RPMI8226 (cell line): ENCODE measurements at places on chromosomes 2 and 18.

GRCh38 chr18:9760641-9761040 is 52.5 kb downstream of the RAB31 start:
- DNase-seq: no peak

DNA sequence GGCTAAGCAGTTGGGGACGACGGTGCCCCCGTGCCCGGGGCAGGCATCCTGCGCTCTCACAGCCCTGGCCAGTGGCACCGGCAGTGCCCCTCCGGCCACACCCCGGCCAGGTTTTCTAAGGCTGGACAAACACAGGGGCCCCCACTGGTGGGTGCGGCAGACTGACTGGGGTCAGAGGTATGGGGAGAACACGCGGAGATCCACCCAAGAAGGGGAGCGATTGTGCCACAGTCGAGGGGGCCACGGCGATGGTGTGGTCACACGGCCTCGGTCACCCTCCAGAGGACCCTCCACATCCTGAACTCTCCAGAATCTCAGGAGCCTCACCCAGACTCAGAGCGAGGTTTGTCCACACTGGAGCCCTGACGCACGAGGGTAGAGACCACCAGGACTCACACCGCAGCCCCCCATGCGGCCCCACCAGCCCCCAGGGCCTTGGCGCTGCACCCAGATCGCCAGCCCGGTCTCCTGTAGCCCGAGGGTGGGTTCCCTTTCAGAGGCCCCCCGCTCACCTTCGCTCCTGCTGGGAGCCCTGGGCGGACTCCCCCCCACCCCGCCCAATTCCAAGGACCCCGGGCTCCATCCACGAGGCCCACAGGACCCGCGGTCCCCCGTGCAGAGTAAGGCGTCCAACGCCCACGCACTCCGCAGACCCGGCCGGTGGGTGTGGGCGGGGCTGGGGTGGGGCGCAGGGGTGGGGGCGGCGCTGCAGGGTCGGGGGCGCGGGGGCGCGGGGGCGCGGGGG is 15.2 kb downstream of the PDCD1 start:
- DNase-seq: no peak

- no peak for DNase-seq
Measured at GRCh38 chr2:10372203-10372861, 69.6 kb downstream of the HPCAL1 start.

- no peak for DNase-seq
Measured at GRCh38 chr2:215401896-215402379, 33.9 kb downstream of the FN1 start.

DNA sequence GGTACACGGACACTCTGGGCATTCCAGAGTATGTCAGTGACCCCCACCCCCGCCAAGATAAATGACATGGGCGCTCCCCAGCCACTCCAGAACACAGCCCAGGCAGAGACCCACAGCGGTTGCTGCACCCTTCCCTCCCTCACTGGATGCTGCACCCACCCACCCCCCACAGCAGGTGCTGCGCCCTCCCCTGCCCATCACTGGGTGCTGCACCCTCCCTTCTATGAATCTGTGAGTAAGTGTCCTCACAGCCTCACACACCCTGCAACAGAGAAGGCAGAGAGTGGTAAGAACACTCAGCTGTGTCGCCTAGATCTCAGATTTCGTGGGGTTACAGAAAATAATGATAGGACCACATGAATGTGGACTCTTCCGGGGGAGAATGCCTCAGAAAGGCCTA is 23.5 kb downstream of the CHMP1B start:
- DNase-seq: no peak

- no peak for DNase-seq
Measured at GRCh38 chr2:177348733-177349693, 43.6 kb upstream of the AGPS start.

- DNase-seq: no peak
Measured at GRCh38 chr2:190717306-190717705, 68.4 kb downstream of the NAB1 start.

- no peak for DNase-seq
Measured at GRCh38 chr2:9187620-9188214, 18.9 kb upstream of the ASAP2 start.

DNA sequence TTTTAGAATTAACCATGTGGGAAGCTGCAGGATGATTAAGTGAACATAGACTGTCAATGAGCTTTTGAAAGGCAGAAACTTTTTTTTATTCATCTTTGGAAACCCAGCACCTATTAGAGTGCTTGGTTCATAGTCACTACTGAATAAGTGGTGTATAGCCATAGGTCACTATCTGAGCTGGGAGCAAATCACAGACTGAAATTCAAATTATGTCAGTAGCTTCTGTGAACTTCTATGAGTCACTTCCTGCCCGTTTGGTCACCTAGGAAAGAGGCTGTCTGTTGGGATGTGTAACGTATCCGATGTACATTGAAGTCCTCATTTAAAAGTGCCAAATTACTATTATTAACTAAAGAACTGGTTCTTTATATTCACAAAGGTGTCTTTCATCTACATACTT is 20.5 kb upstream of the SLC40A1 start:
- no peak for DNase-seq

GRCh38 chr18:34480162-34480700 is 229.9 kb upstream of the DTNA start:
- no peak for DNase-seq

GRCh38 chr2:85644909-85645308 is 23.1 kb downstream of the SFTPB start:
- no peak for DNase-seq

- DNase-seq: no peak
Measured at GRCh38 chr2:162242586-162243280, 512 bp downstream of the FAP start.

DNA sequence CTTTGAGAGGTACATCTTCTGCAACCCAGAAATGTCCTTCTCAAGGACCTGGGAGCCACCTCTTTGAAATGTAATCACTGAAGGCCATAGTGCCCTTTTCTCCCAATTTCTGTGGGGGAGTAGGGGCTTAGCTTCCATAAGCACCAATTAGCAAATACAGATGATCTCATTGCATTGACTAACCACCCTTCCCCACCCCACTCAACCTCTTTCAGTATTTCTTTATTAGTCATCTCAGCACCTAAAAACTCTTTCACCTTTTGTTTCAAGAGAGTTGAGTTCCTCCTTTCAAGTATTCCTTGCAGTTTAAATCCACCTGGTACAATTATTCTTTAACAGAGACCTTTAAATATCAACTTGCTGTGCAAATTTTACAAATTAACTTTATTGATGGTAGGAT is 1011.8 kb upstream of the CDH2 start:
- DNase-seq: no peak

DNA sequence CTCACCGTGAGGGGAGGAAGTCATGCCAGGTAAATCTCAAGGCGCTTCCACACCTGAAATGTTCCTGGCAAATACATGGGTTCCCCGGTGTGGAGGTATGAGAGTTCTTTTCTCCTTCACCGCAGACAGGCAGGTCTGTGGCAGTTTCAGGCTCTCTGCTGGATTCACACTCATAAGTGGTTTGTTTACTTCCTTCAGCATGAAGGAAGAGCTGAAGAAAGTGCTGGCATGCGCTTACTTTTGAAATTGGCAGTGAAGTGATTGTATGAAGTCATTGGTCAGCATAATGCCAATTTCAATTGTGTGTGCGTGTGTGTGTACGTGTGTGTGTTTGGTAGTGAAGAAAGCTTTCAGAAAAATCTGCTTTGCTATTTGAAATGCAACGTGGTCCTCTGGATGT is 43.4 kb downstream of the RNF144A start:
- peak; percentile 81 for DNase-seq

DNA sequence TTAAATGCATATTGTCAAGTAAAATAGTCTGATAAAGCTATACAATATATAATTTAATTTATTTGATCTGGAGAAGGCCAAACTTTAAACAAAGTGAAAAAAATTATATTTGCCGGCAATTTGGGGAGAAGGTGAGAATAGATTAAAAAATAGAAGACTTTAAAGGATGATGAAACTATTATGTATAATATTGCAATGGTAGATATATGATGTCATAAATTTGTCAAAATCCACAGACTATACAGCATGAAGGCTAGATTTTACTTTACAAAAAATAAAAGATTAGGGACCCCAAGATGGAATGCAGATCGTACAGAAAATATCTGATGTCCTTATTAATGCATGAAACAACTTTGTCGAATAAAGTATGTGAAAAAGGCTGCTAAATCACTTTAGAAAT is 67.3 kb upstream of the MAL start:
- DNase-seq: no peak

GRCh38 chr2:156405586-156405985 is 30.6 kb upstream of the GPD2 start:
- no peak for DNase-seq

GRCh38 chr18:49041435-49042245 is 90.9 kb upstream of the SMAD7 start:
- DNase-seq: peak; percentile 71

- DNase-seq: no peak
Measured at GRCh38 chr2:234478121-234478858, 18.6 kb downstream of the ARL4C start.

DNA sequence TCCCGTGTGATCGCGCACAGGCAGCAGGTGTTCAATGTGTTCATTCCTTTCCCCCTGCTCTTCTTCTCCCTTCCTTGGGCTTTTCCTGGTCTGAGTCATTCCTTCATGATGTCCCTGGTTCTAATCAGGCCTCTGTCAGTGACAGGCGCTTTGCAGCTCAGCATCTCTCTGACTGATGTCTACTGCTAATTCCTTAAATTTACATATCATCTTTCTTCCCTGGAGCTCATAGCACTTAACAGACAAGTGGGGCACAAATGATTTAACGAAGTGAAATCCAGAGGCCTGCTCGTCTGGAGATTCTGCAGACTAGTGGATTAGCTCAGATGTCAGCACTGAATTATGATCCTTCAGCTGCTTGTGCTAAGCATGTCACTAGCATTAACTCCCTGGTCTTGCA is 77.9 kb downstream of the NRP2 start:
- DNase-seq: no peak

DNA sequence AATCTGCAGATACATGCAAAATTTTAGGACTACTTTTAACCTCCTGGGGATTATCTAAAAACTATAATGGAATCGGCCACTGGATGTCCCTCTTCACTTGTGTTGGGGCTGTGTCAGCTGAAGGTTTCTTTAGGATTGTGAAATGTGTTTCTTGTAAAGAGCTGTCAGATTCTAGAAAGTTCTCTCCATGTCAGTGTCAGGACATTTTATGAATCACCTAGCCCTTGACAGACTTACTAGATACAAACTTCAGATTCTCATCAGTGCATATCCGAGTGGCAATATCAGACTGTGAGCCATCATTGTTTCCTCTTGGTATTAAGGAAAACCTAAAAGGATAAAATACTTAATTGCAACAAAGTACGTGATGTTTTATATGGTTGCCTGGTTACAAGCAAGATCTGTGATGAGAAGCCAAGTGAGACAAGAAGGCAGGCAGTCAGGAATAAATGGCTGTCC is 107.3 kb downstream of the CPS1 start:
- DNase-seq: no peak

GRCh38 chr2:45505138-45505537 is 105.9 kb downstream of the SRBD1 start:
- no peak for DNase-seq

DNA sequence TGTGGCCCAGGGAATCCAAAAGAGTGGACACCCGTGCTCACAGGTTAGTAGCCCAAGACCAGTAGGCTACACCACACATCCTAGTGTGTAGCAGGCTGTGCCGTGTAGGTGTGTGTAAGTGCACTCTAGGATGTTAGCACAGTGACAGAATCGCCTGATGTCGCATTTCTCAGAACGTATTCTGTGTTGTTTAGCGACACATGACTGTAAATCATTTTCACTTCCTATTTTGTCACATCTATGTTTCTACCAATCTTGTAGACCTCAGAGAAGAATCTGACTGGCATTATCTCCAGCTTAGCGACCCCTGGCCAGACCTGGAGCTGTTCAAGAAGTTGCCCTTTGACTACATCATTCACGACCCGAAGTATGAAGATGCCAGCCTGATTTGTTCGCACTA is 45.1 kb downstream of the NTSR2 start:
- peak; percentile 10 for DNase-seq

- DNase-seq: peak; percentile 26
Measured at GRCh38 chr2:205535001-205535400, 147.3 kb upstream of the NRP2 start.

GRCh38 chr2:29278966-29279365 is 163.8 kb downstream of the CLIP4 start:
- DNase-seq: no peak

- no peak for DNase-seq
Measured at GRCh38 chr2:226130192-226130591, 669.4 kb downstream of the IRS1 start.

GRCh38 chr2:239948100-239948881 is 76.9 kb downstream of the NDUFA10 start:
- DNase-seq: no peak

DNA sequence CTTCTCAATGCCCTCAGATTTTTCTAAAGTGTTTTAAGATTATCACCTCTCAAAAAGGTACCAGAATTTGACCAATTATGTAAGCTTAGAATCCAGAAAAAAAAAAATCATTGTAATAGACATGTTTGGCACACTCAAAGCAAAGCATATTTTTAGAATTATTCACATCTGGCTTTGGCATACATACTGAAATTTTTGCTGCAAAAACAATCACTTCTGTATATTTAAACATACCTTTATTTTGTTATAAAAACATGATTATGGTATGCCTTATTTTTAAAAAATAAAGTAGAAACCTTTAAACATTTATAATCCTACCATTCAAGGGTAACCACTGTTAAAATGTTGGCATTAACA is 143.3 kb downstream of the ESCO1 start:
- DNase-seq: no peak

DNA sequence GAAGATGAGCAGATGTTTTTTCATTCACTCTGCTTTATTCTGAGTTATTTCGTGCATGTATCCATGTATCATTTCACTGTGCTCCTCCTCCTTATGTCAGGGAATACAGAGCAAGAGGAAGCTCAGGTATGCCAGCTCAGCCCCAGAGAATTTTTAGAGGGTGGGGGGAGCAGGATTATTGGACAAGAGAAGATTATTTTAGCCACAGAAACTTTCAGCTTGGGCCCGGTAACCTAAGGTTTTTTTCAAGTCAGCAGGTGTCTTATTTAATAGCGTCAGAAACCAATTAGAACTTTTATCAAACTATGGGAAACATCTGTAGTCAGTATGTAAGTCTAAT is 232.9 kb upstream of the SIX3 start:
- DNase-seq: peak; percentile 58

DNA sequence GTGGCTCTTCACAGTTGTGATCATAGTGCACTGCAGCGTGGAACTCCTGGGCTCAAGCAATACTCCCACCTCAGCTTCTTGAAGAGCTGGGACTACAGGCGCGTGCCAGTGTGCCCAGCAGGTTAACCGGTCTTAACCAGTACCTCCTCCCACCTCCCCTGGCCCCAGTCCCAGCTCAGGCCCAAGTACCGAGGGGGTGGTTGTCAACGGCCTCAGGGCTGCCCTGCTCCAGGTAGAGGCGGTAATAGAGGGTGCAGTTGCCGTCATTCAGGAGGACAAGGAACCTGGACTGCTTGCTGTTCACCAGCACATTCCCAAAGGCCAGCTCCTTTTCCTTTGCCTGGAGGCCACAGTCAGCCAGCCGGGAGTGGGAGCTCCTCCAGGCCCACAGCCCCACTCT is 19.7 kb downstream of the CFAP65 start:
- DNase-seq: no peak
